GM23248 (cell line): ENCODE measurements at places on chromosomes 4 and X. TPM values are rescaled to one million over a fixed set of nuclear protein-coding genes. Genes with fewer than 3 reads are reported as not detected.

ETDA gene
- polyA plus RNA-seq: not detected in 2 replicates

FGFBP1 gene
- not detected in 2 replicates for polyA plus RNA-seq

SSX2 gene
- polyA plus RNA-seq: not detected in 2 replicates

HTN1 gene
- not detected in 2 replicates for polyA plus RNA-seq

GLUD2 gene
- 0.28 and 0.36 TPM in 2 replicates for polyA plus RNA-seq

PNMA6F gene
- not detected in 2 replicates for polyA plus RNA-seq

UBA6 gene
- polyA plus RNA-seq: 32.6 and 38.8 TPM in 2 replicates

LONRF3 gene
- polyA plus RNA-seq: not detected in 2 replicates

TSPAN6 gene
- 36.5 and 37.8 TPM in 2 replicates for polyA plus RNA-seq
